ENCODE measurements at places on chromosomes 2 and 18. TPM values are rescaled to one million over a fixed set of nuclear protein-coding genes. Genes with fewer than 3 reads are reported as not detected.

Gene SCYGR2
- not detected for polyA plus RNA-seq

- no peak for DNase-seq
Observed at GRCh38 chr2:221176667-221177066, 395.4 kb downstream of the EPHA4 start.

Gene COL3A1
- polyA plus RNA-seq: 1,392 TPM

GRCh38 chr2:109411640-109412325, 202.0 kb downstream of the SEPTIN10 start:
- DNase-seq: no peak

GRCh38 chr2:127052057-127052770, 54.7 kb downstream of the BIN1 start:
- no peak for DNase-seq

GRCh38 chr2:65388051-65388531, 44.3 kb downstream of the SPRED2 start:
- DNase-seq: no peak

DNA sequence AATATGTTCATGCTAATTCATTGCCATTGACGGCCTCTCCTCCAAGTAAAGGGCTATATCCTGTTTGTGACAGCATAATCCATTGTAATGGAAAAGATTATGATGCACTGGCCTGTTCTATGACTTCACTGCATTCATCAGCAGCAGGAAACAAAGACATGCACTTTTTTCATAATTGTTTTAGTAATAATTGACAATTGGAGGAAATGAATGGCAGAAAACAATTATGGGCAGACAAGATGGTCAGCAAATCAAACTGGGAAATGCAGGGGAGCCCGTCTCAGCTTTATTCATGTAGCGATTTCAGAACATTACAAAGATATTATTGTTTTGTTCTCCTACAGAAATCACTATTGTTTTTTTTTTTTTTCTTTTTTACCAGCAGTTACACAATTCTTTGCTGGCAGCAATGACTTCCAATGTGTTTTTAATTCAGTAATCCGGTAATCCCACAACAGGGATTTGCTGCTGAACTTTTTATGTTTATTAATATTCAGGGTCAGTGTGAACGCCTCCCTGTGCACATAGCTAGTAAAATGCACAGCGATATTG, 33.8 kb upstream of the RASGRP3 start:
- no peak for DNase-seq

DNA sequence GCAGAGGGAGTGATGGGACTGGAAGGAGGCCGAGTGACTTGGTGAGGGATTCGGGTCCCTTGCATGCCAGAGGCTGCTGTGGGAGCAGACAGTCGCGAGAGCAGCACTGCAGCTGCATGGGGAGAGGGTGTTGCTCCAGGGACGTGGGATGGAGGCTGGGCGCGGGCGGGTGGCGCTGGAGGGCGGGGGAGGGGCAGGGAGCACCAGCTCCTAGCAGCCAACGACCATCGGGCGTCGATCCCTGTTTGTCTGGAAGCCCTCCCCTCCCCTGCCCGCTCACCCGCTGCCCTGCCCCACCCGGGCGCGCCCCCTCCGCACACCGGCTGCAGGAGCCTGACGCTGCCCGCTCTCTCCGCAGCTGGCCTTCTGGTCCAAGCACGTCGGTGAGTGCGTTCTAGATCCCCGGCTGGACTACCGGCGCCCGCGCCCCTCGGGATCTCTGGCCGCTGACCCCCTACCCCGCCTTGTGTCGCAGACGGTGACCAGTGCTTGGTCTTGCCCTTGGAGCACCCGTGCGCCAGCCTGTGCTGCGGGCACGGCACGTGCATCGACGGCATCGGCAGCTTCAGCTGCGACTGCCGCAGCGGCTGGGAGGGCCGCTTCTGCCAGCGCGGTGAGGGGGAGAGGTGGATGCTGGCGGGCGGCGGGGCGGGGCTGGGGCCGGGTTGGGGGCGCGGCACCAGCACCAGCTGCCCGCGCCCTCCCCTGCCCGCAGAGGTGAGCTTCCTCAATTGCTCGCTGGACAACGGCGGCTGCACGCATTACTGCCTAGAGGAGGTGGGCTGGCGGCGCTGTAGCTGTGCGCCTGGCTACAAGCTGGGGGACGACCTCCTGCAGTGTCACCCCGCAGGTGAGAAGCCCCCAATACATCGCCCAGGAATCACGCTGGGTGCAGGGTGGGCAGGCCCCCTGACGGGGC, 4.6 kb downstream of the PROC start:
- no peak for DNase-seq

DNA sequence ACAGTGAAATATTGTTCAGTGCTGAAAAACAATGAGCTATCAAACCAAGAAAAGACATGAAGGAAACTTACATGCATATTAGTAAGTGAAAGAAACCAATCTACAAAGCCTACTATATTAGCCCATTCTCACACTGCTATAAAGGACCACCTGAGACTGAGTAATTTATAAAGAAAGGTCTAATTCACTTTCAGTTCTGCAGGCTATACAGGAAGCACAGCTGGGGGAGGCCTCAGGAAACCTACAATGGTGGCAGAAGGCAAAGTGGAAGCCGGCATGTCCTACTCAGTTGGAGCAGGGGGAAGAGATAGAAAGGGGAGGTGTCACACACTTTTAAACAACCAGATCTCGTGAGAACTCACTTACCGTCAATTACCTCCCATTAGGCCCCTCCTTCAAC, 232.1 kb downstream of the TMX3 start:
- DNase-seq: no peak

- DNase-seq: no peak
Observed at GRCh38 chr2:108034843-108035242, 48.5 kb downstream of the SLC5A7 start.

DNA sequence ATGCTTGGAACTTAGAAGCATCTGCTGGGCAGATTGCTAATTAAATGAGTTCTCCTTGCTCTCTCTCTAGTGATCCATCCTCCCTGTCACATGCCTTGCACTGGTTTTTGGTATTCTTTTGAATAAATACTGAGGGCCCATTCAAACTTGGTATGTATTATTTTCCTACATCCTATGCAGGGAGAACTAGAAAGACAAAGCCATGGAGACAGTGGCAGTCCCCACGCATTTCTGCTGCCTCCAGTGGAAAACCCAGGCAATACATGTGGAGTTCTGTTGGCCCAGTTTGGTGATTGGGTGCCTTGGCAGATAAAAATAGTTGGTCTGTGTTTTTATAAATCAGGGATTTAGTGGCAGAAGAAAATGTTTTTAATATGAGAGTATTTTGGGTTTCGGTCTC, 68.7 kb downstream of the DIS3L2 start:
- no peak for DNase-seq

Gene SLC1A4
- 6.2 TPM for polyA plus RNA-seq

Gene GALNT1
- 77.5 TPM for polyA plus RNA-seq

Gene REEP1
- polyA plus RNA-seq: 3.4 TPM

GRCh38 chr2:123993728-123994323, 31.3 kb upstream of the CNTNAP5 start:
- DNase-seq: no peak

DNA sequence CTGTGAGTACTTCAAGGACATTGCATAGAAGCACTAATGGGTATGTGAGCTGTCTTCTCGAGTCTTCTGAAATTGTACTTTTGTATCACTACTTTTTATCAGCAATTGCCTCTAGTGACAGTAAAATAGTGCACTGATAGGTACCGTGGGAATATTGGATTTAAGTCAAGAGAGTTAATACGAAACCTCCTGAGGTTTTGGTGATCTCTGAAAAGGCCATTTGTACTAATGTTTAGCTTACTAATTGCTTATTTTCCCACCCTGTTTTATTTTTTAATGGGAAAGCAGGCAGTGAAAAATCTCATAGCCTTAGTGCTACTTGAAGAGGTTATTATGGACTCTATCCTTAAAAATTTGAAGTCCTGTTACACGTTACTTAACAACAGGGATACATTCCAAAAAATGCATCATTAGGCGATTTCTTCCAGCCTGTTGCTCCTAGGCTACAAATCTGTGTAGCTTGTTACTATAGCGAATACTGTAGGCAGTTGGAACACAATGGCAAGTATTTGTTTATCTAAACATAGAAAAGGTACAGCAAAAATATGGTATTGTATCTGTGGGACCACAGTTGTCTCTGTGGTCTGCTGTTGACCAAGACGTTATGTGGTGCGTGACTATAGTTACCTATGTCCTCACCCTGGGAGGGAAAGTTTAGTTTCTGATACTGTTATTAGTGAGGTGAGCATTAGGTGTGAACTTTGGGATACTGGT, 65.9 kb downstream of the CAB39 start:
- DNase-seq: no peak

GRCh38 chr2:10367472-10368439, 65.1 kb downstream of the HPCAL1 start:
- no peak for DNase-seq

GRCh38 chr2:191231995-191232394, 13.2 kb upstream of the MYO1B start:
- DNase-seq: no peak

DNA sequence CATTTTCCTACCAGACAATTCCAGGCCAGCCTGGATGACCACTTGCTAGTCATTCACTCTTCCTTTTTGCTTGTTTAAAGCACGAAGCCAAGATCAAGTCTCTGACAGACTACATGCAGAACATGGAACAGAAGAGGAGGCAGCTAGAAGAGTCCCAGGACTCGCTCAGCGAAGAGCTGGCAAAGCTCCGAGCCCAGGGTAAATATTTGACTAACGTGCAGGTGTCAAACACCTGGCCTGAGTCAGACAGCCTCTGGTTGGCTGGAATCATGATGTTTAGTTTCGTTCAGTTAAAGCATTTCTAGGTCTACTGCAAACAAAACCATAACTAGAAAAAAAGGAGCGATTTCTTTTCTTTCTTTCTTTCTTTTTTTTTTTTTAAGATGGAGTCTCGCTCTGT, 44.2 kb upstream of the LYPD6B start:
- DNase-seq: no peak

GRCh38 chr2:46480562-46480961, 1.2 kb downstream of the TMEM247 start:
- DNase-seq: no peak

DNA sequence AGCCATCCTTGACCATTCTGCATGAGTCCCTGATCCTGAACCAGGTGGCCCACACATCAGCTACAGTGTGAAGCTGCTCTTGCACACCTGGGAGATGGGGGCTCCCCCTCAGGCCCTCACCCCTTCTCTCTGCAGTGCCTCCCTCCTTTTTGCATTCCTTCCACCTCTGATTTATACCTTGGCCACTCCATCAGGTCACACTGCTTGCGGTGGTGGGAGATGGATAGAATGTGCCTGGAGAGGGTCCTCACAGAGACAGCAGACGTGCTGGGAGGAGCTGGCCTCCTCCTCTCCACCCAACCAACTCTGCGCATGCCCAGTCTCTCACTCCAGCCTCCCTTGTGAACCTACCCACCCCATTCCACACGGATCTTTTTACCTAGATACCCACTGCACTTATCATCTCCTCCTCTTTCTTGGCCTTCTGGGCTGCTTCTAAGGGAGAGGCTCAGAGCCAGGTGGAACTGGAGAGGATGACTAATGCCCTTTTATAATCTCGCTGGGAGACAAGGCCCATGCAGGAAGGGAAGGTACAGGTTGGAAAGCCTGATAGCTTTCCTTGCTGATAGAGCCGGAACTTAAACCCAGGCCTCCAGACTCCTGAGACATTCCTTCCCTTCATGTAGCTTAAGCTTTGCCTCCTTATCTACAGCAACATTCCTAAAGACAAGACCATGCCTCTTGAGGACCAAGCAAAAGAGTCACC, 205.1 kb downstream of the ZBTB7C start:
- no peak for DNase-seq

DNA sequence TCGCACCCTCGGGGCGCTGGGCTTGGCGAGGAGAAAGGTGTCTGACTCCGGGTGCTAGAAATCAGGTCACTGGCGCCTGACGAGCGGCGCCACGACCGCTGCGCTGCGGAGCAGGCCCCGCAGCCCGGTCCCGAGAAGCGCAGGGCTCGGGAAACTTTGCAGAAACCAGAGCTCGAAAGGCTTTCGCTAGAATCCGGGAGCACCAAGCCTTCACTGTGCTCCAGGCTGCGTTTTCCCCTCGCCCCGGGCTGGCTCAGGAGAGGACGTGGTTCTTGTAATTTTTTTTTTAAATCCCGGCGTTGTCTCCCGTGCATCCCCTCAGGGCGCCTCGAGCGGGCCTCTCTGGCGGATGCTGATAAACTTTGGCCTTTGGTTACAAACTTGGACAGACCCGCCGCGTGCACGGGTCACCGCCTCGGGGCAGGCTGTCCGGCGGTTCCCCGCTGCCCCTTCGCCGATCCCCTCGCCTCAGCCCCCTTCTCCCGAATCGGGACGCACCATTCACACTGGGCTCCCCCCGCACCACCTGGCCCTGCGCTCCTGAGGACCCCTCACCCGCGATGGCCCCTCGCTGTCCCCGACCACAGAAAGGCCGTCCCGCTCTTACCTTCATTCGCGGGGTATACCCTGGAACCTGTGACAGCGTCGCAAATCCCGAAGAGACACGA, 419 bp downstream of the EPHA4 start:
- no peak for DNase-seq

Gene ALS2
- 28.3 TPM for polyA plus RNA-seq

DNA sequence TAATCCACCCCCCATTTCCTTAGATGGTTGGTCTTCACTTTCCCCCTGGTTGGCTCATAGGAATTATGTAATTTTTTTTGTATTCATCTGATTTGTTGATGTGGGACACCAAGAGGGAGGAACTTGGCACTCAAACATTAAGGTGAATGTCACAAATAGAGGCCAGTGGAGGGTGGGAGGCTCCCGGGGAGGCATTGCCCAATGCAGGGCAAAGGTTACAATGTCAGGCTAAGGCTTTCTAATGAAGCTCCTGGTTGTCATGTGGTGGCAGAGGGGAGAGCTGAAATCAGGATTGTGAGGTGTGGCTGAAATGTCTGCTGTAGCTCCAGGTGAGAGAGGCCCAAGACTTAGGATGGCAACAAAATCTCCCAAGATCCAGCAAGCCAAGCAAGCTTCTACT, 42.7 kb downstream of the MPHOSPH10 start:
- no peak for DNase-seq
